Stimulated activated memory B cell treated with anti-CD40 and anti-IgM and Interleukin-4, amounts not matched to agents 10 μg/mL and 1 μg/mL and 100 μg/mL, for 72 hours (primary cell): ENCODE measurements at places on chromosomes 4 and X.

DNA sequence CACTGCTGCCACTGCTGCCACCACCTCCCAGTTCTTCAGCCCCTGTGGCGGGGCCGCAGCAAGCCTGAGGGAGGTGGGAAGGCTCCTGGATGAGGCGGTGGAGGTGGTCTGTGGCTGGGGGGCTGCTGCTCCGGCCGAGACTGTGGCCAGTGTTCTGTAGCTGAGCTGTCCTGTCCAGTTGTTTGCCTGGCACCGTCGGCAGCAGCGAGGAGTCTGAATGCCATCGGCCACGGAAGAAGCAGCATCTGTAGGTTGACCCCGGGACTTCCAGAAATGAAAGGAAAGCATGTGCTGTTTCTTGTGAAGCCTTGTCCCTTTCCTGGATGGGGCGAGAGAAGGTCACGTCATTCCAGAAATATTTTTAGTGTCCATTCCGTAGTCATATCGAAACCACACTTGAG, 3.3 kb downstream of the C4orf54 start:
- ATAC-seq: no peak

DNA sequence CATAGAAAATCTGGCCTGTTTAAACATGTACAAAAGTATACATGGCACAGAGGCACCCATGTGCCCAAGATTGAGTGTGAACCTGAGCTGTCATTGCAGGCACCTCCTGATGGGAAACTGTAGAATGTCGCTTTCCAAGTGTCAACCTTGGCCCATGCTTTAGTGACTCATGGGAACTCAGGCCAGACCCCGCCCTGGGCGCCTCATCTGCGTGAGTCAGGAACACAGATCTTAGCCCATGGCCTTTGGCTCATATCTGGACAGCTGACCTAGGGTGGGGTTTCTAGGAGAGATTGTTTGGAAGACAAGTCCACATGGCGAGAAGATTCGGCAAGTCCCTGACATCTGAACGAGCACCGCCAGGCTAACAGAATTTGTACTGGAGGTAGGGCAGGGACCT, 50.0 kb downstream of the CYTL1 start:
- ATAC-seq: no peak

DNA sequence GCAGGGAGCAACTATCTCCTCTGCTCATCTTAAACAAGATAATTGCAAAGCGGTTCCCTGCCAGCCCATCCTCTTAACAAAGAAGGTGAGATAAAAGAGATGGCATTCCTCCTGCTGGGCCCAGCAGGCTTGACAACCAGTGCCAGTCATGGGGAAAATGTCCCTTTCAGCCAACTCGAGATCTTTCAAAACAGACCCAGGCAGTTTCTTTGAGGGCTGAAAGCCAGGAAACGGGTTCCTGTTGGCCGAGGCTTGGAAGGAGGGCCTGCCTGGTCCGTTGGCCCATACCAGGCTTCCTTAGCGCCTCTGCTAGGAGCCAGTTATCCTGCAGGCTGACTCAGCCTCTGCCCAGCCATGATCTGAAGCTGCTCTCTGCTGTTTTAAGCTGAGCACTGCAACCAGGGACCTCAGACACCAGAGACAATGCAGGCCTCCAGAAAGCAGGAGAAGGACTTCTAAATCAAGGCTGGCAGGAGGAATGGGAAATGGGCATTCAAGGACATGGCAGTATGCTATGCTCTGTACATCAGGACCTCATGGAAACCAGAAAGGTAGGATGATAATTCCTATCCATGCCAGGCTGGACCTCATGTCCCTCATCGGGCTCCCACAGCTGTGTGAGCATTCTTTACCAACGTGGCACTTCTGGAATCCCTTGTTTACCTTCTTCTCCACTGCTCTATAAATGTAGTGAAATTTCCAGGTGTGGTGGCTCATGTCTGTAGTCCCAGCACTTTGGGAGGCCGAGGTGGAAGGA, 42.4 kb upstream of the SLC2A9 start:
- no peak for ATAC-seq

DNA sequence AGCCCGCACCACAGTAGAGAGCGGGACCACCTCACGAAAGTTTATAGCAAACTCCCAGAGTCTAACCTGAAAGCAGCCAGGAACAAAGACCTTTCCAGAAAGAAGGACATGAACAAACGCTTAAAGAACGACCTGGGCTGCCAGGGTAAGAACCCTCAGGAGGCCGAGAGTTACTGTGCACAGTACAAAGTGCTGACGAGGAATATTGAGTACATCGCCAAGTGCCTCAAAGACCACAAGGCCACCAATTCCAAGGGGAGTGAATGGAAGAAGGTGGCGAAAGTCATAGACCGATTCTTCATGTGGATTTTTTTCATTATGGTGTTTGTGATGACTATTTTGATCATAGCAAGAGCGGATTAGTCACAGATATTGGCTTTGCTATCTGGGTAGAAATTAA, 19.0 kb downstream of the CHRNA9 start:
- ATAC-seq: no peak

- ATAC-seq: no peak
Measured at GRCh38 chrX:136206916-136207315, 44.3 kb downstream of the MAP7D3 start.

- ATAC-seq: no peak
Measured at GRCh38 chr4:121195649-121196048, 31.5 kb upstream of the TNIP3 start.

GRCh38 chr4:101102114-101102742, 245.1 kb downstream of the PPP3CA start:
- ATAC-seq: no peak

- no peak for ATAC-seq
Measured at GRCh38 chrX:17567187-17567586, 170.1 kb upstream of the SCML1 start.

DNA sequence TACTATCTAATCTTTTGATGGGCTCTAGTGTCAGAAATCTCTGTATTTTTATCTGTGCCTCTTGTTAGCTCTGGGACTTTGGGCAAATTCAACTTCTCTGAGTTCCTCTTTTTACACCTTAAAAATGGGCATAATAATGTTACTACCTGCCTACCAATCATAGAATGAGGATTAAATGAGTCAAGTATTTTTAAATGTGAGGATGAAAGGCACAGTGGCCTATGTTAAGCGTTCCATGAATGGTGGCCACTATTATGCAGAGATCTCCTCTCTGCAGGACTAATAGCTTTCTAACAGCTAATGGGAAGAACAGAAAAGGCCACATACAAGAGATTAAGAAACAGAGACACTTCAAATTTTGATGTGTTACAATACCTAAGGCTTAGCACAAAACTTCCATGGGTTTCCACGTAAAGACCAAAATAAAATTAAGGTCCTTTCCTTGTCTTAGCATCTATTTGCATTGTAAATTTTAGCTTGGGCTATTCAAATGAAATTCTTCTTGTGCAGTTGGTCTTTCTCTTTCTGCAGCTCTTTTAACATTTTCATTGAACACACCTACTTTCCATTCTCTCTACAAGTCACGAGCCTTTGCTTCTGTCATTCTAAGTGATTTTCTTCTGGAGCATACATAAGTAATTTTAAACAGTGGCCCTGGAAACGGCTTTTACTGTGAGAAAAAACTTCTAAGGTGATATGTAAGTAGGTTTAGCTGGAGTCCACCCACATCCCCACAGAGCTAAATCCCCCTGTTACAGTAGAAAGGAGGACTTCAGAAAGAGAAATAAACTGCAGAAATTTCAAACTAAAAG, 117.9 kb upstream of the MED14 start:
- ATAC-seq: no peak

DNA sequence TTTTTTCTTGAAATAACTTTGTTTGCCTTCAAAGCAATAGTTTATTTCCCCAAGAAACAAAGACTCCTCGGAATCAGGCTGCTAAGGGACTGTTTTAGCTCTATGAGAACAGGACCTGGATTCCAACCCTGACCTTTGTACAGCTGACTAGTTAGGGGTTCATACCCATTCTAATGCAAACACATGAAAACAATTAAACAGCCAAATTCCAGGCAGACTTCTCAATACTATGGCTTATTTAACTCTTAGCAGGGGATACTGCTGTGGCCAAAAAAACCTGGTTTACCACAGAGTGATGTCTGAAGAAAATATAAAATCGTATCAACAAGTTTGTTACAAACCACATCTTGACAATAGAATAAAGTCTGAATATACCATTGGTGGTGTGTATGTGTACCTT, 129.6 kb upstream of the INTU start:
- ATAC-seq: no peak

GRCh38 chrX:48989483-48989882, 12.6 kb downstream of the GRIPAP1 start:
- no peak for ATAC-seq

- ATAC-seq: no peak
Measured at GRCh38 chr4:20394512-20394911, 142.8 kb downstream of the SLIT2 start.

- no peak for ATAC-seq
Measured at GRCh38 chr4:123327346-123327745, 69.2 kb upstream of the SPRY1 start.

DNA sequence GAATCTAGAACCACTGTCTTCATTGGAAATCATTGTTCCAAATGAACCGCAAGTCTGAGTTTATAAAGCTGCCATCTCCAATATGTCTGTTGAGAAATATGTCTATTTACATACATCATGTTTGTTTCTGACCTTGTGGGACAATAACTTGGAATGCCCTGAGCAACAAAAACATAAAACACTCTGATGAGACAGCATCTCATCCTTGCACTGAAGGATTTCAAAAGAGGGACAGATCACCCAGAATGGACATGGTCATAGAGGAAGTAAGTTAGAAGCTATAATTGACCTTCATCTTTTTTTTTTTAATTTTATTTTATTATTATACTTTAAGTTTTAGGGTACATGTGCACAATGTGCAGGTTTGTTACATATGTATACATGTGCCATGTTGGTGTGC, 22.5 kb downstream of the RXFP1 start:
- no peak for ATAC-seq

GRCh38 chrX:87299563-87300160, 217.9 kb upstream of the KLHL4 start:
- no peak for ATAC-seq

GRCh38 chr4:153089742-153090141, 114.5 kb upstream of the TRIM2 start:
- no peak for ATAC-seq

DNA sequence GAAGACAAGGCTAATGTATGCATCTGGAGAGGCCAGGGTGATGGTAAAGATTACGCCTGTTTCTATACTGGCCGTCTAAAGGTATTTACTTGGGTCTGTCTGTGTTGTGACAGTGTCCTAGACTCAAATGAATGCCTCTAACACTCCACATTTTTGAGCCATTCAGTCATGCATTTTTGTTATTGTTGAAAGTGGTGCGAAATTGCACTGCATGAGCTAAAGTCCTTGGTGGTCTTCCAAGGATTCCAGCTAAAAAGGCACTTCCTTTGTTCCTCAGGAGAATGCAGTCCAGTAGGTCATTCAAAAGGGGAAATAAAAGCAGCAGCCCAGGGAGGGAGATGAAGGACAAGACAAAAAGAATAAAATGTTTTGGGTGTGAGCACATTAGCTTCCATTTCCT, 3.0 kb downstream of the GPC4 start:
- no peak for ATAC-seq

- ATAC-seq: no peak
Measured at GRCh38 chrX:110108381-110108821, 105.5 kb downstream of the TMEM164 start.

DNA sequence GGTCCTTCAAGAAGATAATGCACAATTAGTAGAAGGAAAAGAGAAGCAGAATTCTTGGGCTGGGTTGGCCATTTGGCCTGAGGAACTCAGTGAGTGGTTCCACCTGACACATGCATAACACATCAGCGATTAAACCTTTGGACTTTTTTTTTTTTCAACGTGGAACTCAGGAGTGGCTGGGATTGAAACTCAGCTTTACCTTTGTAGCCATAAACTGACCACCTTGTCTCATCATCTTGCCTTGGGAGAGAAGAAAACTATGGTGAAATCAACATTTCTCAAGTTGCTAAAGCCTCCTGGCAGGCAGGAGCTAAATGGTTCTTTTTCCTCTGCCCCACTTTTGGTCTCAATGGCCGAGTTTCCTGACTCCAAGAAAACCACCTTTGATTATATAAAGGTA, 16.3 kb downstream of the PTTG2 start:
- no peak for ATAC-seq

DNA sequence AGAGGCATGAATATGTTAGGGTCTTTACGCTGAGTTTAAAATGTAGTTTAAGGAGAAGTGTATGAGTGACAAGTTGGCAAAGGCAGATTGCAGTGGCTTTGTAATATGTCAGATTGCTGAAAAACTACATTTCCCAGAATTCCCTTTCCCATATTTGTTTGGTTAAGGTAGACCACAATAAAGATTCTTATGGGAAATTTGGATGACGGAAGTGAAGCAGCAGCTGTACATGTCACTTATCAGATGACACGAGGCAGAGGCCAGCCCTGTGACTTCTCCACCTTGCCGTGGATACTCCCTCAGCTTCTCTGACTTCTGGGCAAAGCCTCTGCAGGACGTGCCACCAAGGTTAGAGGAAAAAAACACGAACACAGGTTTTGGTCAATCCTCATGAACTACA, 229.7 kb upstream of the DKK2 start:
- no peak for ATAC-seq

GRCh38 chrX:107849747-107850421, 24.2 kb downstream of the MID2 start:
- no peak for ATAC-seq

- peak; percentile 92 for ATAC-seq
Measured at GRCh38 chr4:2008921-2009650, at the start of gene NELFA. NELFA (minus strand) TSS chr4:2008974; CDS start chr4:2008959, 15 bp downstream.

DNA sequence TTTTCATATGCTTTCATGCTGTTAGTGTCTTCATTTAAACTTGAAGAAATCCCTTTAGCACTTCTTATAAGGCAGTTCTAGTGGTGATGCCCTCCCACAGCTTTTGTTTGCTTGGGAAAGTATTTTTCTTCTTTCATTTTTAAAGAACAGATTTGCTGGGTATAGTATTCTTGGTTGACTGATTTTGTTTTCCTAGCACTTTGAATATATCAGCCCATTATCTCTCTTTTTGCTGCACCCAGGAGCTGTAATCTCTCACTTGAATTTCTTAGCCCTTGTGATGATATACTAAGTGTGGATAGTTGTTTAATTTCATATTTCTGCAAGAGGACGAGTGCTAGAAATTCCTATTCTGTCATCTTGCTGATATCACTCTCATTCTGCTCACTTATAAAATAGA, 283.7 kb downstream of the GPAT3 start:
- ATAC-seq: no peak

DNA sequence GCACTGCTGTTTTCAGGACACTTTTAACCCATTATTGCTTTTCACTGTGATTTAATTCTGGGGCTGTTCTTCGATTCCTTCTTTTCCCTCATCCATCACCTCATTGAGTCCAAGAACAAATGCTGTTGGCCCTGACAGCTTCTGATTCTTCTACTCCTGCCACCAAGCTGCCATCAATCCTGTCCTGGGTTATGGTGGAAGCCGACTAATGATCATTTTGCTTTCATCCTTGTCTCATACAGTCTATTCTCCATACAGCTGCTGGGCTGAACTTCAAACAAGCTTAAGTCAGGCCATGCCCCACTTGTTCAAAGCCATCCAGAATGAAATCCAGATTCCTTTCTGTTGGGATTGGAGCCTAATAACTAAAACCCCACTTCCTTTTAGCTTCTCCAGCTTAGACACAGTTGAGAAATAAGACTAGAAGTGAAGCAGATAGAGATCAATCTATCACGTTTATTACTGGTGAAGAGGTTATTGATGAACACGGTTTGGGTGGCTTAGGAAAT, 161.9 kb downstream of the STK32B start:
- ATAC-seq: no peak
